NCI-H2171 treated with DMSO at 0.1 percent for 48 hours (cell line): ENCODE measurements at places on chromosomes 5 and 9.

- no peak for DNase-seq
These were observed 24.0 kb downstream of the TRIP13 start for GRCh38 chr5:916441-917293.

DNA sequence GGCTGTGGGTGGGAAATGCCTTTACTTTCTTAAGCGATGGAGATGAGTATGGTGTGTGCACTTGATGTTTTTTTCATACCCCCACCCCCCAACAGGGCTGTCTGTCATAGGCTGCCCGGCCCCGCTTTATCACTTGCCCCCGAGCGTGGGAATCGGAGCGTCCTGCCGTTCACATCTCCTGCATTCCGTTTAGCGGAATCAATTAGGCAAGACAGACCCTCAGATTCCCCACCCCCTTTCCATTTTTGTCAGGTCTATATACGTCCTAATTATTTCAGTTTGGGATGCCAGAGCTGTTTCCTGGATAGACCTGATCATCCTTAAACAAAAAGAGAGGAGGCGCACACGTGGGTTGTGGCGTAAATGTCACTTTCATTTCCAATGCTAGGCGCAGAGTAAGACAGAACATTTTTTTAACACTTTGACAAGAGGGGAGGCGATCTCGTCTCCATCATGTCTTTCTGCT is 217.2 kb downstream of the MEF2C start:
- no peak for DNase-seq

DNA sequence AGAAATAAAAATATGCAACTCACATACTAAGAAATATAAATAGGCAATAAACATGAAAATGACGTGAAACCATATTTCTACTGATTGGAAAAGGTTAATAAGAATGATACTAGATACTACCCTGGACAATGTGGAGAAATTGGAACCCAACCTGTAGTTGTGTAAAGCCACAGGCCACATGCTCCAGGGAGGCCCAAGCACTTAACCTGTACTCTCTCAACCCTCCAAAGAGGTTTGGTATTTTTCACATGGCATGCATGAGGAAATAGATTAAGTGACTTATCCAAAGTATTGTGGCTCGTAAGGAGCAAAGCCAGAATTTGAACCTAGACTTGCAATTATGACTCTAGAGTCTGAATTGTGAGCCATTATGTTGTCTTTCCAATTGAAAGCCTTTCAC is 13.4 kb downstream of the LIFR start:
- DNase-seq, result no peak

- no peak for DNase-seq
These were observed 437 bp upstream of the TRIM41 start for GRCh38 chr5:181222630-181223057.

DNA sequence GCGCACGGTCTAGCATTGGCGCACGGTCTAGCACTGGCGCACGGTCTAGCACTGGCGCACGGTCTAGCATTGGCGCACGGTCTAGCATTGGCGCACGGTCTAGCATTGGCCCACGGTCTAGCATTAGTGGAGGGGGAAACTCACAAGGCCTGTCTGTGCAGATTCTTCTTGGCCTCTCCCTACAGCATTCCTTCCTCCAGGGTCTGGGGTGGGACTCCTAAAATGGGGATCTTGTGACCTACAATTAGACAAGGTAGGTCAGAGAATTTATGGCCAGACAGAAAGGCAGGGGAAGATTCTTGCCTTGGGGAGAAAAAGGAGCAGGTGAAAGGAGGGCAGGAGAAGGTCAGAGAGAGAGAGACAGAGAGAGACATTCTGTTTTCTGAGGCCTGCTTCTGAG is 5.4 kb upstream of the GBGT1 start:
- DNase-seq, result no peak

DNA sequence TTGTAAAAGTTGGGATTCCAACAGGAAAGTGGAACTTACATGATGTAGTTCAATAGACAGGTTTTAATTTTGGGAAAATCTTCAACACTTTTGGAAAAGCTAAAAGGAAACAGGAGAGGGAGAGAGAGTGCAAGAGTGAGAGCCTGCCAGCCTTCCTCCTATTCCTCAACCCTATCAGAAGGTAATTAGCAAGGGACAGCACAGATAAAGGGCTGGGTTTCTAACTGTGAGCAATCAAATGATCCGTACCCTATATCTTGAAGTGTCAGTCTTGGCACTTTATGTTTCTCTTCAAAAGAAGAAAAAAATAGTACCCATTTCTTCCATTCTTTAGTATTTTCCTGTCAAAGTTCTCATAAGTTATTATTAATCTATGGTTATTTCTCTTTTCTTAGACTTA is 79.4 kb downstream of the FER start:
- no peak for DNase-seq

GRCh38 chr5:90390928-90391327 is 18.6 kb downstream of the CETN3 start:
- DNase-seq, result no peak

- DNase-seq, result no peak
These were observed 237.4 kb upstream of the PRDM9 start for GRCh38 chr5:23269981-23270380.

DNA sequence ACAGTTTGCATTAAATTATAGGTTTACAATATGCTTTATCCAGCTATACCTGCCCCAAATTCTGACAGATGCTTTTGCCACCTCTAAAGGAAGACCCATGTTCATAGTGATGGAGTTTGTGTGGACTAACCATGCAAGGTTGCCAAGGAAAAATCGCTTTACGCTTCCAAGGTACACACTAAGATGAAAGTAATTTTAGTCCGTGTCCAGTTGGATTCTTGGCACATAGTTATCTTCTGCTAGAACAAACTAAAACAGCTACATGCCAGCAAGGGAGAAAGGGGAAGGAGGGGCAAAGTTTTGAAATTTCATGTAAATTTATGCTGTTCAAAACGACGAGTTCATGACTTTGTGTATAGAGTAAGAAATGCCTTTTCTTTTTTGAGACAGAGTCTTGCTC is 41.0 kb downstream of the FXN start:
- no peak for DNase-seq

- no peak for DNase-seq
These were observed 10.6 kb upstream of the MYO10 start for GRCh38 chr5:16946725-16947124.

GRCh38 chr5:175671013-175671412 is 13.1 kb downstream of the HRH2 start:
- DNase-seq, result no peak

- no peak for DNase-seq
These were observed 92.1 kb downstream of the VCAN start for GRCh38 chr5:83563631-83564030.

DNA sequence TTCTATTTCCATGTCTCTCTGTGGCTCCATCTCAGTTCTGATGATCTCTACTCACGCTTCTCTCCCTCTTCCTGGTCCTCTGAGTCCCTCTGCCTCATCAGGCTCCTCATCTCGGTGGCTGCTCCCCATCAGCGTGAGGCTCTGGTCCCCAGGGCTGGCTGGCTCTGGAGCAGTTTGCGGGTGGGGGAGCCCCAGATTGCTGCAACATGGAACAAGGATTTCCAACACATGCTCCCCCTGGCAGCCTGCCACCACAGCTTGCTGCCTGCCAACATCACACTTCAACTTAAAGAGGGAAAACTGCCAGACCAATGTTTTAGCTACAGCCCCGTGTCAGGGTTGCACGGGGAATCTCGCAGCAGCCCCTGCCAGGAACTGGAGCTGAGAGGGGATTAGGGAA is 77.2 kb upstream of the NEK6 start:
- DNase-seq, result peak; percentile 85

DNA sequence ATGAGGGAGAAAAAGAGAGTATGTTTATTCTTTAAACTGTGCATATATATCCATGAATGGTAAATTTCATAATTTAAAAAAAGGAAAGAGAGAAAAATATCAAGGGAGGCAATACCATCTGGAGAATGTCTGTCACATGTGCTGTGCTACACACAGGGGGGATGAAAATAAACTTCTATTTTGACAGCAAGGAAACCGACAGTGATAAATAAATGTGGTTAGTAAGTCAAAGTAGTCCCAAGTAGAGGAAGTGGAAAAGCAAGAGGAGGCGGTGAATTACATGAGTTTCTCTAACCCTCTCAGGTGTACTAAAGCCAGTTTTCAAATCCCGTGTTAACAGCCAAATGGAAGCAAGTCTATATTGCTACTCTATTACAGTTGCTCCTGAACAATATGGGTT is 83.3 kb downstream of the ICE1 start:
- no peak for DNase-seq

DNA sequence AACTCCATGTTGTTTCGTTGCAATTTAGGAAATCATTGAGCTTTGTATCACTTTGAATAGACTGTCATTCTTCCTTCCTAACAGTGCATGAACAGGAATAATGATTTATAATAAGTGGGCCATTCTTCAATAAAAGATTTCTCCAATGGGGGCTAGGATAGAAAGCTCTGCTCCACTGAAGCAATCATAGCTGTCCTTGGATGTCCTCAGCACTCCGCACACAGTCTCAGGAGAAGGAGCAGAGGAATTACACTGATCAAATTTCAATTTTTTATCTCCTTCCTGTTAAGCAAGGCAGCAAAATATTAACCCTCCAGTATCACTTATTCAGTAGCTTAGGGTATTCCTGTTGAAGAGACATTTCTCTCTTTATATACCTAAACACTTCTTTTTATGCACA is 532.7 kb upstream of the ST8SIA4 start:
- peak; percentile 4 for DNase-seq

GRCh38 chr5:67537439-67538148 is 341.0 kb upstream of the CD180 start:
- DNase-seq, result no peak

- DNase-seq, result no peak
These were observed 35.6 kb downstream of the TLR4 start for GRCh38 chr9:117739624-117740347.

- DNase-seq, result no peak
These were observed 1.3 kb downstream of the SEC16A start for GRCh38 chr9:136481558-136481957.
